Pericardium fibroblast (primary cell): ENCODE measurements at places on chromosomes 2 and 18. TPM values are rescaled to one million over a fixed set of nuclear protein-coding genes. Genes with fewer than 3 reads are reported as not detected.

Gene NYAP2
- not detected in 2 replicates for total RNA-seq

Gene EVX2
- 0.09 TPM in 1 of 2 replicates, not detected in the other for total RNA-seq

Gene CIB4
- not detected in 2 replicates for total RNA-seq

Gene SCG2
- total RNA-seq = 0.47 TPM in 1 of 2 replicates, not detected in the other

Gene COL4A3
- total RNA-seq = 0.47 TPM in 1 of 2 replicates, not detected in the other

Gene PTH2R
- not detected in 2 replicates for total RNA-seq

Gene ASAP2
- 18.8 and 20.3 TPM in 2 replicates for total RNA-seq

Gene FBXO41
- 2.5 and 3.6 TPM in 2 replicates for total RNA-seq

Gene FAM110C
- 0.82 TPM in 1 of 2 replicates, not detected in the other for total RNA-seq

Gene CPS1
- 9.9 and 12.9 TPM in 2 replicates for total RNA-seq
